ENCODE measurements at places on chromosomes 16 and 17.
A peak's percentile ranks its signal among the peaks of the same experiment; 100 is the strongest.

- DNase-seq: no peak
Measured at GRCh38 chr16:23572394-23572793, 14.9 kb downstream of the UBFD1 start.

GRCh38 chr17:21132428-21132827 is 5.7 kb downstream of the DHRS7B start:
- no peak for DNase-seq

GRCh38 chr16:23374721-23375510 is 72.8 kb downstream of the SCNN1B start:
- no peak for DNase-seq

- peak; percentile 94 for DNase-seq
Measured at GRCh38 chr17:74212913-74213791, at the start of gene TTYH2. Gene TTYH2 (plus strand): TSS chr17:74213571. CDS start chr17:74213588, 17 bp downstream.

- no peak for DNase-seq
Measured at GRCh38 chr17:63035271-63035670, 69.2 kb downstream of the TANC2 start.

DNA sequence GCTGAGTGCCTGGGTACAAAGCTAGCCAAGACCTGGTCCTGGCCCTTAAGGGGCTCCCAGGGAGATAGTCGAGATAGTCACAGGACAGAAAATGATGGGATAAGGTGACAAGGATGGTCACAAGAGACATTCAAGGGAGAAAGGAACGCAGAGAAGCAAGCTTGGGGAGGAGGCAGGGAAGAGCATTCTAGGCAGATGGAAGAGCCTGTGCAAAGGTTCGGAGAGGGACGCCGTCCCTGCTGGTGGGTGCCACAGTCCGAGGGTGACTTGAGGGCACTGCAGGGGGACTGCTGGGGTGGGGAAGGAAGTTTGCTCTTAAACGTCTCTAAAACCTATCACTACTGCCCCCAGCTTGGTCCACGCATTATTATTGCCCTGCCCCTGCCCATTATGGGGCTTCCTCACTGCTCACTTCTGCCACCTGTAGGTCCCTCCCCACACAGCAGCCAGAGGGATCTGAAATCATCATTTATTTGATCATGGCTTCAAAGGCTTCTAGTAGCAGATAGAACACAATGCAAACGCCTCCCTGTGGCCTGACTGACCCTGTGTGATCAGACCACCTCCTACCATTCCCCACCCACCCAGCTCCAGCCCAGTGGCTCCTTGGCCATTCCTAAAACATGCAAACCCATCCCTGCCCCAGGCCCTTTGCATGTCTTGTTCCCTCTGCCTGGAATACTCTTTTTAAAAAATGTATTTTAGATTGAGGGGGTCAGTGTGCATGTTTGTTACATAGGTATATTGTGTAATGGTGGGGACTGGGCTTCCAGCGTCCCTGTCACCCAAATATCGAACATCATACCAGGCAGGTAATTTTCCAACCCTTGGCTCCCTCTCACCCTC is 60.3 kb downstream of the RMI2 start:
- DNase-seq: peak; percentile 56

Data from AG08396 (cell line).